ENCODE measurements at places on chromosomes 7 and 10. TPM values are rescaled to one million over a fixed set of nuclear protein-coding genes. Genes with fewer than 3 reads are reported as not detected.

DNA sequence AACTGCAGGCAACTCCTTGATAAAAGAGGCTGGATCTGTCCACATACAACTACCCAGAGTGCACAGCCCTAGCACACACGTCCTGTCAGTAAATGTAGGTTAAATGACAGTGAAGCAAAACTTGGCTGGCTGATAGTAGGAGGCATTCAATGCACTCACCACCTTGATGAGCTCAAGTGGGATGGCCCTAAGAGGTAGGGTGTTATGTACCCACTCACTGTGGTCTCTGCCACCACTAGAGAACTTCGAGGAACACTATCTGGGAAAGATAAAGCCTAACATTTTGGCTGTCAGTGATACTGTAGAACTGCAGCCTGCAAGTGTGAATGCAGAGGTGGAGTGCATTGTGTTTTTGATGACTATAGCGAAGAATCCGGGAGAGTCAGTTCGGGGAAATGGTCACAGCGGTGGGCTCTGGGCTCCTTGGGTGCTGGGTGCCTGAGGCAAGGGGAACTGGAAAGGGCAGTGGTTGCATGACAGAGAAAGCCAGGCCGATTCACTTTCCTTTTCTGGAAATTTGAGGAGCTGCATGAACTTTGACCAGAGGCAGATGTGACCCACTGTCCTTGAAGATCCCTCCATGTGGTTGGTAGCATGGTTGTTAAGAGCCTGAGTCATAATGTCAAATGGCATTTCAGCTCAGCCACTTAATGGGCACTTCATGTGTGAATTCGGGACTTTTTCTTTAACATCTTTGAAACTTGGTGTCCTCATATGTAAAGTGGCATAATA, 93.1 kb upstream of the ZPBP start:
- no peak for DNase-seq

DNA sequence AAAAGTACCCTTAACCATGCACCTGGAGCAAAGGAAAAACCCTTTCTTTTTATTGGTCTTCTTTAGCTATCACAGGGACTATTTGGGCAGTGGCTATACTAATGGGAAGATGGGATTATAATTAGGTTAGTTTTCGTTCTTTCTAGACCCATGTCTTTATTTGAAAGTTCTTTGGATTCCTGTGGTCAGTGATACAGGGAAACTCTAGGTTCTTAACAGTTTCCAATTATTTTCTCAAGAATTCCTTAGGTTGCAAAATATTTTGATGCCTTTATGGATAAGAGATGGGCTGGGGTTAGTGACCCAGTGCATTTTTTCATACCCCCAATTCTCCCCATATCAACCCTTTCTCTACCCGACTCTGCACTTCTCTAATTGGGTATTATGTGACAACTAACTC, 49.0 kb downstream of the ADD3 start:
- peak; percentile 83 for DNase-seq

Gene EIF5AL1
- total RNA-seq: 0.33 TPM

DNA sequence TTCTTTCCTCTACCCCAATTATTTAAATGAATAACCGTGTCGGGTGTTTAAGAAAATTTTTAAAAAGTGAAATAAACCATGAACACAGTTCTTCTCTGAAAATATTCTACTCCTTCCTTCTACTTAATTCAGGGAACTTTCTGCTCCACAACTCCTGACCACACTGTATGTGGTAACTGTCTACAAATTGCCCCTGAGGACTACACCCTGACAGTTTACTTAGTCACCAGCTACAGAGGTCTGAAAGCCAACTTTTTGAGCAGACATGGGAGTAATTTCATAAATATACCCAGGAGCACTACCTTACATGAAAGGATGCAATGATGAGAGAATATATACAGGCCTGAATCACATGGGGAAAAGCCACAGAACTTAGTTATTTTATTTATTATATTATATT, 523.2 kb upstream of the SORCS1 start:
- no peak for DNase-seq

GRCh38 chr7:2687881-2688318, at the start of gene AMZ1:
AMZ1 (plus strand) TSS chr7:2688202; CDS start chr7:2700452, 12,250 bp downstream.
- DNase-seq: no peak

DNA sequence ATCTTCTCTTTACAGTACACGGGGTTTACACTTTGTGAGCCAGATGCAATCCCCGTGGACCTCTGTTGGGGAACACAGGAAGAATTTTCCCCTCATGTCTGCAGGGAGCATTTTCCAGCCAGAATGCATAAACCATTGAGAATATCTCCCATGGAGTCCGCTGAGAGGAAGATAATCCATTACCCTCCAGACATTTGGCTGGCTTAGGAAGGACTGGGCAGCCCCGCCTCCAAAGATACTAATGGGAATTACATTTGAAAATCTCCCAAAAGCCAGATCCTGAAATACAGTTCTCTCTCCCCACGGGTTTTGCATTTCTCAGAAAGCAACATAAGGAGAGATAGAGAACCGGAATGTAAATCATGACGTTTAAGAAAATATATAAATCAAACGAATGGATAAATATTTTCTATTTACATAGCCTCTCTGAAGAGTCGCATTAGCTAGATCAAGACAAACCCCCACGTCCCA, 53.5 kb downstream of the TRIL start:
- DNase-seq: no peak

GRCh38 chr10:87781545-87781944, 36.5 kb downstream of the ATAD1 start:
- DNase-seq: no peak

DNA sequence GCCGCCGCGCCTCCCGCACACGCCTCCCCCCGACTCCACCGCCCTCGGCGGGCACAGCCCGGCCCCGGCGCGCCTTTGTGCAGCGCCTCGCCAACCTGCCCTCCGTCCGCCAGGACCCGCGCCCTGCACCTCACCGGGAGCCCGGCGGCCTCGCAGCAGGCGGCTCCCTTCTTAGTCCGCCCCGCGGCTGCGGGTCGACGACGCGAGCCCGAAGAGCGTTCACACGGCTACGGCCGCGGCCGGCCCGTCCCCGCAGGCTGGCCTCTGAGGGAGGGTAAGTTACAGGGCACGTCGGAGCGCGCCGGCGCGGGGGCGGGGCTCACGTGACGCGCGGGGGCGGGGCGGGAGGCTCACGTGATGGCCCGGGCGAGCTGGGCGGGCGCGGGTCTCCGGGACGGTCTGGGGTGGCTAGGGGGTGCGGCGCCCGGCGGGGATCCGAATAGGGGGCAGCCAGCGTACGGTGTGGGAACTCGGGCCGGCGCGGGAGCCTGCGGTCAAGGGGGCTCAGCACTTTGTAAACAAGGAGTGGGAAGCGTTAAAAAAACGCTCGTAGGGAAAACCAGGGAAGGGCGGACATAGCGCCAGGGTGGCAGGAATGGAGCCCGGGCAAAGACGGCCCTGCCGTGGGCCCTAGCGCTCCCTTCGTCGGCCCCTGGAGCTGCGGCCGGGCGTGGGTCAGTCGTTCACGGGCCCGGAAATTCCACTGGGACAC, at the start of gene ARHGAP12:
Gene ARHGAP12 (minus strand): TSS at position 283 of the 712 bp plus-strand sequence. CDS start 19,976 bp downstream, outside the sequence.
- peak; percentile 80 for DNase-seq

GRCh38 chr10:112977426-112977898, 27.4 kb downstream of the TCF7L2 start:
- DNase-seq: no peak

Gene LIPF
- total RNA-seq: not detected

DNA sequence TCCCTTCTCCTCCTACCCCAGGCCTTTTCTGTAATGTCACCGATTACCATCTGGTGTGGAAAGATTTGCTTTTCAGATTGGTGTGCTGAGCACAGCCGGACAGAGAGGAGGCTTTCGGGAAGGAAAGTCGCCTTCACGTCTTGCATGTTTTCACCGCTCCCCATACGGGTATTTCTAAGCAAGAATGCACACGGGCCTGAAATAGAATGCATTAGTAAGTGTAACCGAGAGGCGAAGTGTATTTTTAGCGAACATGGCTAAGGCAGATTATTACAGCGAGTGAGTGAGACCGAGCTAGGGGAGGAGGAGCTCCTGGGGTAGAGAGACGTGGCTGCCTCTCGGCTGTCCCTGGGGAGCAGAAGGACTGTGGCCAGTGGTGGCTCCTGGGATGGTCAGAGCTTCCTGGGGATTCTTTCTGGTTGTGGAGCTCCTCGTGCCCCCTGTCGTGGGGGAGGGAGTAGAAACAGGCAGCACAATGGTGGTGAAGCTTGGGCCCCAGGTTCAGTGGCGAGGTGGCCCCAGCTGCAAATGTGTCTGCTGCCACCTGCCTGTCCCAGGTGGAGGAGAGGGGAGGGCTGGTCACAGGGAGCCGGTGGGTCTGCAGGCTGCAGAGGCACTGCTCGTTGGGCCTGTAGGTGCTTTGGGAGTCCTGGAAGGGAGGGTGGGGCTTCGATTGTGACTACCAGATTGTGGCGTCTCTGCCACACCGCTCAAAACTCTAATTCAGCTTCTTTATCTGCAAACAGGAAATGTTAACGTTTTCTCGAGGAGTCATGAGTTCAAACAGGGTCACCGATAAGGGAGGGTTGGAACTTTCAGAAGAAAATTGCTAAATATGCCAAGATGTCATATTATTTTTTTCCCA, 135.8 kb downstream of the CAMK1D start:
- no peak for DNase-seq

GRCh38 chr10:63003816-63004453, 129.2 kb upstream of the NRBF2 start:
- no peak for DNase-seq

Gene STEAP2
- total RNA-seq: 29.8 TPM

DNA sequence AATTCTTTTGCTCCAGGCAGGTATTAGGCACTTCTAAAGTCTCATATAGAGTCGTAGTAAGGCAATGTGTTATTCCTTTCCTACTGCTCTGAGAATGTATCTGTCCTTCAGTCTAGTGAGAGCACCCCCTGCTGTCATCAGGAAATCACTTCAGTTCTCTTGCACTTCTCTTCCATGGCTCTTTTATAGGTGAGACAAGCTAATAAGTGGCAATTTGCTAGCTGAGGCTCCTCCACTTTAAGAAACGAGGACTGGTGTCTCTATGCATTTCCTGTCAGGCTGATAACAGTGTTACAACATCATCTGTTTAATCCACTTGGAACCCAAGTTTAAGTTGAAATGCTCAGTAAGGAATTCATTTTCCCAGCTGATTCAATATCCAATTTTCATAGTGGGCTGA, 350.6 kb downstream of the TFEC start:
- peak; percentile 65 for DNase-seq

- DNase-seq: no peak
These were observed 20.3 kb upstream of the HGF start for GRCh38 chr7:81790120-81790500.

DNA sequence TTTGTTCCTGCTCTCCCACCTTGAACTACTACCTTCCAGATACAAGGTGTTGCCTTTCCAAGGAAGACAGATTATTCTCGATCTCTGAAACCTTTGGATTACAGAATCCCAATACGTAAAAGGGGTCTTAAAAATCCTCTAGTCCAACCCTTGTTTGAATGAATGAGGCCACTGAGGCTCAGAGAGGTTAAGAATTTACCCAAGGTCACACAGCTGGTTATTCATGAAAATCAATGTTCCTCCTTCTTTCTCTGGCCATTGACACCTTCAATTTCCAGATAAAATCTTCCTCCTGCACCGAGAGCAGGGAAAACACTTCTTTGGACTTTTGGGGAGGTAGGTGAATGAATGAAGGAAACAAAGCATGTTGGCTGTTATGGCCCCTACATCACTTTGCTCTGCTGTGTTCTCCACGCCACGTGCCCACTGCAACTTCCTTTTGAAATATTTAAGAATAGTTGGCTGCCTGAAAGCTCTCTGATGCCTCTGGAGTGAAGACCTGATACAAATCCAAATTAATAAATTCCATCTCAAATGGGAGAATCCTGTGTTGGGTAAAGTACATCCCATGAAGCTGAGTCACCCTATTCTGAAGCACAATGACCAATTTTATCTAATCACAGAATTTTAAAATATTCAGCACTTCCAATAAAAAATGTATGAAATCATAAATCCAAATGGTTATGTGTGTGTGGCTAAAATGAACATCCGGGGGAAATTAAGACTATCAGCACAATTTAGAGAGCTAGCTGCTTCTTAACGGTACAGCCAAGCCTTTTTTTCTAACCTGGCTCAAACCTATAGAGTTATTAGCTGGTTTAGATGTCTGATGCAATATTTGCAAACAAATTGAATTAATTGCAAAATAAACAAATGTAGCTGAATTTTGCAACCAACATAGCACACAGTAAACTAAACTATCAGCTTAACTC, 7.3 kb downstream of the SVIL start:
- peak; percentile 60 for DNase-seq

- no peak for DNase-seq
These were observed 268.5 kb upstream of the NPSR1 start for GRCh38 chr7:34389332-34390078.

DNA sequence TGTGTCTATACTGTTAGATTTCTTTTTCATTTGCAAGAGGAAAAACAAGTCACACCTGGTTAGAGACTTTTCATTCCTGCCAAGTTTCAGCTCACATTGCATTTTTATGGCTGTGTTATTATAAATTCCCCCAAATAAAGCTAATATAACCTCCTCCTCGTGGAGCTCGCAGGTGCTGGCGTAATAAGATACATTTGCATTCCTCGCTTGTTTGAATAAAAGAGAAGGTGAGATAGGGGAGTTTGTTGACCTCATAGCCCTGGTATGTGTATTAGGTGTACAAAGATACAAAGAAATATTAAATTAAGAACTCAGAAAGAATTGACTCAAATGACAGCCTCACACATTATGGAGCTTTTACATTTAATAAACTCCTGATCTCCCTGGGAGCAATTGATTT, 257.7 kb upstream of the SP8 start:
- DNase-seq: no peak

DNA sequence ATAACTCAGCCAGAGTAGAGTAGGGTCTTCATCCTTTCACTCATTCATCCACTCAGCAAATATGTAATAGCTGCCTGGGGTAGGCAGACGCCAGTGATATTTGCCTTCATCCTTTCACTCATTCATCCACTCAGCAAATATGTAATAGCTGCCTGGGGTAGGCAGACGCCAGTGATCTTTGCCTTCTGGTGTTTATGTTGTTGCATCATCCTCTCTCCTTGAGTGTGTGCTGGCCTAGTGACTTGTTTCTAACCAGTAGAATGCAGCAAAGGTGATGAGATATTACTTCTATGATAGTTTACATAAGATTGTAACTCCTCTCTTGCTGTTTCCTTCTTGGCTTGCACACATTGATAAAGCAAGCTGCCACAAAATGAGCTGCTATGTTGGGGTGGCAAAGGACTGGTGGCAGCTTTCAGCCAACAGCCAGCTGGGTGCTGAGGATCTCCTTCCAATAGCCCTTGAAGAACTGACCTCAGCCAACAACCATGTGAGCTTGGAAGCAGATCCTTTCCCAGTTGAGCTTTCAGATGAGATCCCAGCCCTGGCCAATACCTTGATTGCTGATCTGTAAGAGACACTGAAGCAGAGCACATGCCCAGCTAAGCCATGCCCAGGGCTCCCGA, 23.2 kb upstream of the MTPN start:
- DNase-seq: no peak

GRCh38 chr10:42932735-42933447, 144.0 kb upstream of the RET start:
- DNase-seq: no peak

GRCh38 chr7:154743206-154743605, 259.7 kb downstream of the PAXIP1 start:
- DNase-seq: no peak

Gene MXI1
- total RNA-seq: 52.4 TPM

GRCh38 chr7:50648076-50648475, 82.9 kb upstream of the DDC start:
- DNase-seq: no peak

GRCh38 chr10:121339114-121339513, 259.1 kb downstream of the FGFR2 start:
- no peak for DNase-seq

All from fibroblast of lung (primary cell).